ENCODE measurements at places on chromosomes 2 and 18.

DNA sequence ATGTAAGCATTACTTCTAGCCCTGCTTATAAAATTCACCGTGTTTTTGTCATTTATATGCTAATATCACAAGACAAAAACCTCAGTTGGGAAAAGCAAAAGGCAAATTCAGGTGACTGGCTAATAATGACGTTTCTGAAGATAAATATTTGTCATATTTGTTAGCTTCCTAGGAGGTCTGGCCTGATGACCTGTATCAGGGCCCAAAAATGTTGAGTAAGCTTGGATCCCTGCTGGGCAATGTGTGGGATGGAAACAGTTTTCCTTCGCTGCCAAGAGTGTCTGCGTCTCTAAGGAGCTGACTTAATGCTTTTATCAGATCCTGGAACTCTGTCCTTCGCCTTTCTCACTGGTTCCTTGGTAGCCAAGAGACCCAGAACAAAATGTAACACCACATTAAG, 230.1 kb upstream of the PXDN start:
- no peak for DNase-seq

DNA sequence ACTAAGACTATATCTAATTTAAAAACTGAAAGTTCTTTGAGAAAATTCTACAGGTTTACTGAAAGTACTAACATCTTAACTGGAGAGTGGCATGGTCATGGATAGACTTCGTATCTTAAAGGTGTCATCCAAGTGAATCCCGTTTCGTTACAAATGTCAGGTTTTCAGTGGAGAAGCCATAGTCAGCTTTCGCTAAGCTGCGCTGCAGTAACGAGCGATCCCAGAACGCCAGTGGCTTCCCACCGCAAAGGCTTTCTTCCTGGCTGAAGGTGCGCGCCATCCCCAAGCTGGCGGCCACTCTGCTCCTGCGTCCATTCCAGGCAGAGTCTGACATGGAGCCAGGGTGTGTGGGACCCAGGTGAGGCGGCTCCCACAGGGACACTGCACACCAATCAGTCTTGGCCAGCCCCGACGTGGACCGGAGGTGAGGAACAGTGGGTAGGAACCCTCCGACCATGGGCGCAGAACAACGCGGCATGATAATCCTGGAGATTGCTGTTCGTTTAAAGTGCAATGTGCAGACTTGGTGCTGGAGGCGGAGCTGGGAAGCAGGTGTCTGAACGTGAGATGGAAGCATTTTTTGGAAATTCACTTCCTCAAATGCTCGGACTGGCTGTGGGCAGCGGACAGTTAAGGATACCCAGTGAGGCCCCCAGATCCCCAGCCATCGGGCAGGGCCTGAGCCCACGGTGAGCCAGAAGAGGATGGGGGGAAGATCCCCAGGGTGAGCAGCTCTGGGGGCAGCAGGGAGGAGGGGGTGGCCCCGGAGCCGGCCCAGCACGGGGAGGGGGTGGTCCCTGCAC, 27.8 kb upstream of the KCNG2 start:
- DNase-seq: no peak

DNA sequence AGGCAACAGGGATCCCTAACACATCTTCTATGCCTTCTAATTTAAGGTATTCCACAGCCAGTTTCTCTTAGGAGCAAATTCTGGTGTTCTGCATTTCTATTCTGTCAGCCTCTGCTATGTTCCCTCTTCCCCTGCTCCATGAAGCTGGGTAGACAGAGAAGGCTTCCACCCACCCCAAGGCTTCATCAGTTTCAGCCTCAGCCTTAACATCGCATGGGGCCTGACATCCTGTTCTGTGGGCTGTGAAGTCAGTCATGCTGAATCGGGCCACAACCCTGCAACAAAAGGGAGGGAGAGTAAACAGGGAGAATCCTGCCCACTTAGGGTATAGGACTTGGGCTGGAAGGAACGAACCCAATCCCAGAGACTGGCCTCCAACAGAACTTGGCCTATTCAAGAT, 70.6 kb upstream of the PPM1B start:
- DNase-seq: no peak

- peak; percentile 32 for DNase-seq
Measured at GRCh38 chr18:6414723-6415417, at the start of gene L3MBTL4. Gene L3MBTL4 (minus strand): TSS chr18:6414911. CDS start chr18:6311625, 103,286 bp downstream.

- peak; percentile 71 for DNase-seq
Measured at GRCh38 chr2:127535422-127535901, at the start of gene MYO7B. Gene MYO7B (plus strand): TSS chr2:127535683. CDS start chr2:127559723, 24,040 bp downstream.
